ENCODE measurements at places on chromosomes 11 and 22.

DNA sequence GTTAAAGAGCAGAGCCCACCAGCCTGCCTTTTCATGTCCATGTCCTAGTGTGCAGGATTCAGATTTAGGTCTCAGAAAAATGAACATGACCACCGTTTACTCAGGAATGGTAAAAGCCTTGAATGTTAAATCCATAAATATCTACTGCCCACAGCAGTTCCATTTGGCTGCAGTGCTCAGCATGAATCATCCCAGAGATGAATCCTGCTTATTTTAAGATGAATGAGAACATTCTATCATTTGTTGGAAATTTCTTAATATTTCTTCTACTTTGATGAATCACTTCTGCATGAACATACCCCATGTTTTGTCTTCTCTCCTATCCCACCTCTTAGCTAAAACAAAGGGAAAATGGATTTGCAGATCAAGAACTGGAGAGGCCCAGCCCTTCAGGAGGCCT, 47.5 kb upstream of the AQP11 start:
- peak; percentile 58 for DNase-seq

DNA sequence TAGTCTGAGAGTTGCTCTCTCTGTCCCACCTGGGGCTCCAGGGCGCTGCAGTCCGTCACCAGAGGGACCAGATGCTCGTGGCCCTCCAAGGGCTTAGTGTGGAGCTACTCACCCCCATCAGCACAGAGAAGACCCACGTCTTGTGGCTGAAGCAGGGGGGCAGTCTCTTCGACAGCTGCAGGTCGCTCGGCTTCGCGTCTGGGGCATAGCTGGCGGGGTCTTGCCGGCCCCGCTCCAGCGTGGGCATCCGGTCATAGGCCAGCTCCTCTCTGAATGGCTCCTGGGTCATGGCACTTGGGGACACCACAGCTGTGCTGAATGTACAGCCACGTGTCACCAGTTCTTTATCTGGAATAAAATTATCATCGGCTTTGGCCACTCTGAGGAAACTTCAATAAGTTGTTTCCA, 608 bp downstream of the MLC1 start:
- no peak for DNase-seq

GRCh38 chr11:37861671-37862070, 1263.6 kb upstream of the RAG2 start:
- DNase-seq = no peak

- no peak for DNase-seq
Observed at GRCh38 chr11:76653012-76653673, 17.4 kb downstream of the LRRC32 start.

GRCh38 chr11:75402002-75402773, 2.9 kb downstream of the RPS3 start:
- no peak for DNase-seq

Data from MG63 (cell line).